GM18507 (cell line): ENCODE measurements at places on chromosomes 5 and 9.

GRCh38 chr5:137101544-137101943 lies 397.6 kb downstream of the SPOCK1 start:
- no peak for DNase-seq

GRCh38 chr5:4188704-4189103 lies 593.1 kb downstream of the IRX1 start:
- DNase-seq = no peak

GRCh38 chr5:59923465-59923864 lies 29.9 kb upstream of the PDE4D start:
- no peak for DNase-seq

DNA sequence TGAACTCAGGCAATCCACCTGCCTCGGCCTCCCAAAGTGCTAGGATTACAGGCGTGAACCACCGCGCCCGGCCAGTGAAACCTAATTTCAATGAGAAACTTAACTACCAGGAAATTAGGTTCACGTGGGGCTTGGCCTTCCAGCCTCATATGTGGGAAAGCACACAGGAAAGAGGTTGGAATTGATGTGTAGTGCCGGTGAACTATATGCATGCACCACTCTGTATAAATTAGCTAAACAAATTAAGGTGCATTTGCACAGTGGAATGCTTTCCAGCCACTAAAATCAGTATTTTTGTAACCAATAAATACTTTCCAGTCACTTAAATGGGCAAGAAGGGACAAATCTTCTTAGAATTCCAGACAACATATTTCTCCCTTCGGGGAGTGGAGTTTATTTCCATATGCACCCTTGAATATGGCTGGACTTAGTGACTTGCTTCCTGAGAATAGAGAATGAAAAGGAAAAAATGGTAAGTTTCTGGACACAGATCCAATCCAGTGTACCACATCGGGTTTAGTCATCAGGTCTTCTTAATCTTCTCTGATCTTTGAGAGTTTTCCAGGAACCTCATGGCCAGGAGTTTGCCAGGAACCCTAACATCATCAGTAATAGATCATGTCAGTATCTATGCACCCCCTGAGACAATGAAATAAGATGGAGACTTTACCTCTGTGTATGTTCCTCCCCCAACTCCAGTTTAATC lies 24.9 kb downstream of the ATOX1 start:
- no peak for DNase-seq

- DNase-seq = no peak
Observed at GRCh38 chr9:89788434-89788833, 183.6 kb downstream of the GADD45G start.
